ENCODE measurements at places on chromosomes 3 and 15. TPM values are rescaled to one million over a fixed set of nuclear protein-coding genes. Genes with fewer than 3 reads are reported as not detected.

The COL6A5 gene
- total RNA-seq = not detected

The C3orf80 gene
- total RNA-seq = 0.13 TPM

The TRH gene
- total RNA-seq = 0.13 TPM

The EPHB1 gene
- total RNA-seq = 0.52 TPM

The GOLGA8G gene
- total RNA-seq = not detected

The NAALADL2 gene
- 33.3 TPM for total RNA-seq

The AMOTL2 gene
- total RNA-seq = 259 TPM
